ENCODE measurements at places on chromosomes 4 and X.

- DNase-seq = no peak
Measured at GRCh38 chrX:19886883-19887531, 393 bp downstream of the SH3KBP1 start.

GRCh38 chrX:43450355-43450754 is 205.7 kb upstream of the MAOA start:
- no peak for DNase-seq

GRCh38 chr4:25141592-25141991 is 18.7 kb downstream of the SEPSECS start:
- DNase-seq = no peak

DNA sequence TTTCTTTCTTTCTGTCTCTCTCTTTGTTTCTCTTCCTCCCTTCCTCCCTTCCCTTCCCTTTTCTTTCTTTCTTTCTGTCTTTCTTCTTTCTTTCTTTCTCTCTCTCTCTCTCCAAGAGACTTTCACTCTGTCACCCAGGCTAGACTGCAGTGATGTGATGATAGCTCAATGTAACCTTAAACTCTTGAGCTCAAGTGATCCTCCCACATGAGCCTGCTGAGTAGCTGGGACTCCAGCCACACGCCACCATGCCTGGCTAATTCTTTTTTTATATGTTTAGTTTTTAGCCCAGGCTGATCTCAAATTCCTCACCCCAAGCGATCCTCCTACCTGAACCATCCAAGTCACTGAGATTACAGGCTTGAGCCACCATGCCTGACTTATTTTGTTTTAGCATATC is 64.3 kb upstream of the EMCN start:
- no peak for DNase-seq

GRCh38 chrX:41344053-41344452 is 10.1 kb downstream of the DDX3X start:
- DNase-seq = no peak

Measured in activated T-cell treated with anti-CD3 and anti-CD28 coated beads for 24 hours (primary cell).